ENCODE measurements at places on chromosomes 11 and 22. TPM values are rescaled to one million over a fixed set of nuclear protein-coding genes. Genes with fewer than 3 reads are reported as not detected.

RFPL1 gene
- total RNA-seq = not detected

MAPK8IP2 gene
- 0.10 TPM for total RNA-seq

BLID gene
- not detected for total RNA-seq

- no peaks in the 10 kb centered on the region for H3K36me3 ChIP-seq
- DNase-seq = peak; percentile 54
- no peak overlapping the region for H3K4me3 ChIP-seq
- no peak overlapping the region for H3K27ac ChIP-seq
Measured at GRCh38 chr11:30196400-30197206, 34.2 kb upstream of the FSHB start.

GRCh38 chr22:46604306-46604690, 15.9 kb upstream of the GRAMD4 start:
- peak overlapping the region; percentile 97 for H3K27ac ChIP-seq
- no peaks in the 10 kb centered on the region for H3K27me3 ChIP-seq
- peak; percentile 91 for DNase-seq
- peak overlapping the region; percentile 71 for H3K4me3 ChIP-seq

GRCh38 chr11:1300569-1301187, 8.8 kb downstream of the TOLLIP start:
- no peak for DNase-seq
- no peaks in the 10 kb centered on the region for H3K36me3 ChIP-seq

DNA sequence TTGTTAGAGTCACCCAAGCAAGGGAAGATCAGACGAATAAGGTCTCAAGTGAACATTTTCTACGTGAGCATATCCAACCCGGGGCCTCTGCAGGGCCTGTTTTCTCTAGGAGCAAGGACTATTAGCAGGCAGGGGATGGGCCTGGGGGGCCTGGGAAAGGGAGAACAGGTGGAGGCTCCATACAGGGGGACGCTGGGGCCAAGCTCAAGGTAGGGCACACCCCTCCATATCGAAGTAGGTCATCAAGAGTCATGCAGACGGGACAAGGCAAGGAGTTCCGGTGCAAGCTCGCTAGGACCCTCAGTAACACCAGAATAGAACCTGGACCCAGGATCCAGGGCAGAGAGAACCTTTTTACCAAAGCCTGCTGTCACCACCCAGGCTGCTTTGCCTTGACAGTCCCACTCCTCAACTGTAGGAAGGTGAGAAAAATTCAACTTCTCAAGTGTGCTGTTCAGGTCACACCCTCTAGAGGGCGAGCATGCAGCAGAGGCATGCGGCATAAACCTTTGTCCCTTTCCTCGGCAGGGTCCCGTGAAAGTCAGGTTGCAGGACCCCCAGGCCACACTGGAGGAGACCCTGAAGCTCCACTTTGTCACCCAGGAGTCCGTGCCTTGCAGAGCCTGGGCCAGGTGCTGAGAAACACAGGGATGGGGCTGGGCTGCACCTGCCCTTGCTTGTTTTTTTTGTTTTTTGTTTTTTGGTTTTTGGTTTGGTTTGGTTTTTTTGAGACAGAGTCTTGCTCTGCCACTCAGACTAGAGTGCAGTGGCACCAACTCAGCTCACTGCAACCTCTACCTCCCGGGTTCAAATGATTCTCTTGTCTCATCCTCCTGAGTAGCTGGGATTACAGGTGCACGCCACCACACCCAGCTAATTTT, 8.6 kb upstream of the APOBEC3B start:
- peaks cover 7% of the 10 kb centered on the region for H3K27me3 ChIP-seq
- H3K36me3 ChIP-seq = no peaks in the 10 kb centered on the region
- H3K4me3 ChIP-seq = no peak overlapping the region
- DNase-seq = peak; percentile 73
- H3K4me1 ChIP-seq = peaks cover 7% of the 10 kb centered on the region

- H3K27ac ChIP-seq = no peak overlapping the region
- no peaks in the 10 kb centered on the region for H3K4me1 ChIP-seq
- no peak overlapping the region for H3K4me3 ChIP-seq
- no peak for DNase-seq
Measured at GRCh38 chr11:122333467-122333866, 217.5 kb upstream of the BLID start.
